NCI-H2171 treated with DMSO at 0.1 percent for 48 hours (cell line): ENCODE measurements at places on chromosomes 12 and 14.

GRCh38 chr12:84875241-84875640 lies 37.4 kb downstream of the SLC6A15 start:
- DNase-seq, result no peak

GRCh38 chr14:22919601-22919921 lies 612 bp upstream of the RBM23 start:
- DNase-seq, result no peak

GRCh38 chr12:103085541-103085940 lies 128.1 kb downstream of the ASCL1 start:
- DNase-seq, result no peak

DNA sequence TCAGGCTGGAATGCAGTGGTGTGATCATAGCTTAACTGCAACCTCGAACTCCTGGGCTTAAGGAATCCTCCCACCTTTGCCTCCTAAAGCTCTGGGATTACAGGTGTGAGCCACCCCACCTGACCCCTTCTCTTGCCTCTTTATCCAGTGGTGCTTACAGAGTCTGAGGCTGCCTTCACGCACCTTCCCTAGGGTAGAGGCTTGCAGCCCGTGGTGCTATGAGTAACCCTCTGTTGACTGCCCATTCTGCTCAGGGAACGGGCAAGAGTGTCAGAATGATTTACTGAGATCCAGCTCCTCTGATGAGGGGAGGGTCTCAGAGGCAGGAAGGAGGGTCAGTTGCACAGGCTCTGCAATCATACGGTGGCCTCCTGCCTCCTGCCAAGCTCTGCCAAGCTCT lies 125.1 kb upstream of the TBX3 start:
- DNase-seq, result no peak

DNA sequence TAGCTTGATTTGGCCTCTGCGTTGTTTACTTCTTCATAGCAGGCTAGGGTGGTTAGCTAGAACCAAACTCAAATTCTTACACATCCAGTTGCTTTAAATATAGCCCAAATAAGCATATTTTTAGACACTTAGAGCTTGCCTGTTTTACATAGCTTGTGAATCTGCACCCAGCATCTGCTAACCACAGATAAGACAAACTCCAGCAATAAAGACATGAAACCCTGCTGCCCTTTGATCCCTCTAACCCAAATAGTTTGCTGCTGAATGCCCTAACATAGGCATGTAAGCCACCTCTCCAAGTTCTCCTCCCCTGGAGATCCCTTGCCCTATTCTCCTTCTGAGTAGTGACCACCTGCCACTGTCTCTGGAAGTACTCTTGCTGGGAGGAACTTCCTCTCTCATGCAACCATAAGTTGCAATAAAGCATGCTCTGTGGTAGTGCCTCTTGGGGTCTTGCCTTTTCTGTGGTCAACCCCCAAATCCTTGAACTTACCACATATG lies 185.6 kb downstream of the TMEM117 start:
- no peak for DNase-seq

DNA sequence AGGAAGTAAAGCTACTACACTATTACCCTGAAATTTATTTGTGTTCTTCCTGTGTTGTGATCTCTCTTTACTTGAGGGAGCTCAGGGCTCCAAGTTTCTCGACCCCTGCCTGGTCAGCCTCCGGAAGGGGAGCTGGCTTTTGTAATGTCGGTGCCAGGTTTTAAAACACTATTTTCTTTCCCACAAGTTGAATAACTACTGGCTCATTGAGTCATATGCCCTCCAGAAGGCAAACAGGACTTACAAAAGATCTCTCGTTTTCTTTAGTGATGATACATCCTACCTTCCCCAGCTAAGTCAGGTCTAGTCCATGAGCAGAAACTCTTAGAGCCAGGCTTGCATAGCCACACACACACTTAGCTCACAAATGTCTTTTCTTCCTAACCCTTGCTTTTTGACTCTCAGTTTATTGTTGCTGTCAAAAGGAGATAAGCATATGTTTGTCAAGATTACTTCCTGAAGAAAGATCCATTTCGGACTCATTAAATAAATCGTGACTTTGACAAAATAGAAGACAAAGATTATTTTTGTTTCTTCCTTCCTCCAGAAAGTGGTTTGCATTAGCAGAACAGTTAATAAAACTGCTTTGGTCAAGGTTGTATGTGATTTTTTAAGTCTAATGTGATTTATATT lies 209.8 kb upstream of the FLRT2 start:
- DNase-seq, result no peak

- DNase-seq, result no peak
These were observed 512 bp upstream of the RND1 start for GRCh38 chr12:48866052-48866711.

GRCh38 chr12:21938879-21939278 lies 2.3 kb downstream of the ABCC9 start:
- no peak for DNase-seq

GRCh38 chr12:113464452-113464775 lies 7.3 kb downstream of the LHX5 start:
- DNase-seq, result no peak
